ENCODE measurements at places on chromosomes 1 and 21.
A peak's percentile ranks its signal among the peaks of the same experiment; 100 is the strongest.

- peak; percentile 54 for DNase-seq
These were observed 2.5 kb upstream of the CERS2 start for GRCh38 chr1:150976879-150977694.

DNA sequence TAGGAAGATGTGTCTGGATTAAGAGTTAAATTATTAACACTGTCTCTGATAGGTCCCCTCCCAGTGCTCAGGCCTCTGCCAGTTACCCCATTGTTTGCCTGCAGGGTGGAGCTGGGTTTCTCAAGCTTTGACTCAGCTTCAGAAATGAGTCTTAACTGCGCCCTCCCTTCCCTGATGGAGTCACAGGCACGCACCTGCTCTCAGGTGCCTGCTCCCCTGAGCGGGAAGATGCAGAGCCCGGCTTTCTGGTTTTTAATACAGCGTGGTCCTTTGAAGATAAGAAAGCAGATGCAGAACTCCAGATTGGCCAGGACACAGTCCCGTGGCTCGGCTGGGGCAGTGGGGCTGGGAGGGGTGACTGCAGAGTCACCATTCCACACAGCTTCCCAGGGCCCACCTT is 3.2 kb upstream of the SPRR4 start:
- DNase-seq: no peak

DNA sequence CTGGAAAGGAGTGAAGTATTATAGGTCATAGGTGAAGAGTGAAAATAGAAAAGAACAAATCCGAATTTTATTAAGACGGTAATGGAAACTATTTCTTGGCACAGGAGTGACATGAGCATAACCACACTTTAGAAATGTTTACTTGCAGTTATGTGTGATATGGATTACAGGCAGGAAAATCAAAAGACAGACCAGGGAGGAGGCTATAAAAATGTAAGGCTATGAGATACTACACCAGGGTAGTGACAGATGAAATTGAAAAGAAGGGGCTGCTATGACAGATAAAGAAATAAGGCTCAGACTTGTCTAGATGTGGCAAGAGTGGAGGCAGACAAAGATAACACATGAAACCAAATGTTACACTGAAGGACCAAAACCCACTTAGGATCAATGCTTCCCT is 31.7 kb downstream of the GPATCH2 start:
- DNase-seq: no peak

GRCh38 chr1:7878027-7878426 is 25.2 kb upstream of the UTS2 start:
- DNase-seq: no peak

DNA sequence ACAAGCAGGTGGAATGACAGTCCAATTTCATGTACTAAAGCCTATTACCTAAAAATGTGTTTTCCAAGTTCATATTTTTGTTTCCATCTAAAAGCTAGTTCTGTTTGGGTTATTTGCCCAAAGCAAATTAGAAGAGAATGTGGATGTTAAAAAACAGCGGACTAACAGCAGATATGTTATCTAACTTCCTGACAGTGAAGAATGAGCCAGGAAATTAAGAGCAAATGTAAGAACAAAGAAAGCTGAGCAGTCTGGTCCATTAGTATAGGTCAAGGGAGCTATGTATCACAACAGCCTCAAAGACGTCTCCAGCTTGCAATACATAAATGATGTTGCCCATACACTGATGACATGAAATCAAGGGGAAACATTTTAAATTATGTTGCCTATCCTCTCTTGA is 145.5 kb upstream of the PLD5 start:
- DNase-seq: no peak

GRCh38 chr1:2969011-2969844 is 52.0 kb upstream of the ACTRT2 start:
- DNase-seq: no peak

DNA sequence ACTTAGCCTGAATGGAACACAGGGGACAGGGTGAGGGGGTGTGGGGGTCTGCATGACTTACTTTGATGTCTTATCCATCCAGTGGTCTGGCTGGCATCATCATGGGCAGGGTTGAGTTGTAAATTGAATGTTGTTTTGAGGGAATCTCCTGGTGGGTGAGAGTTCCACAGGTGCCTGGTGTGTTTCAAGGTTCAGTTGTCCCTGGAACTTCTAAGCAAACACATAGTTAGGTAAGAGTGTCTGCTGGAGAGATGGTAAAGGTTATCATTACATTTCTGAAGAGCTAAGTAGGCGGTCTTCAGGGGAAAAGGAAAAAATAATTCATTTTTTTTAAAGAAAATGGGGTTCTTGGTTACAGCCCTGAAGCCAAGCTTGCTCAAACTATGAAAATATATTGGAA is 46.0 kb upstream of the SIPA1L2 start:
- no peak for DNase-seq

DNA sequence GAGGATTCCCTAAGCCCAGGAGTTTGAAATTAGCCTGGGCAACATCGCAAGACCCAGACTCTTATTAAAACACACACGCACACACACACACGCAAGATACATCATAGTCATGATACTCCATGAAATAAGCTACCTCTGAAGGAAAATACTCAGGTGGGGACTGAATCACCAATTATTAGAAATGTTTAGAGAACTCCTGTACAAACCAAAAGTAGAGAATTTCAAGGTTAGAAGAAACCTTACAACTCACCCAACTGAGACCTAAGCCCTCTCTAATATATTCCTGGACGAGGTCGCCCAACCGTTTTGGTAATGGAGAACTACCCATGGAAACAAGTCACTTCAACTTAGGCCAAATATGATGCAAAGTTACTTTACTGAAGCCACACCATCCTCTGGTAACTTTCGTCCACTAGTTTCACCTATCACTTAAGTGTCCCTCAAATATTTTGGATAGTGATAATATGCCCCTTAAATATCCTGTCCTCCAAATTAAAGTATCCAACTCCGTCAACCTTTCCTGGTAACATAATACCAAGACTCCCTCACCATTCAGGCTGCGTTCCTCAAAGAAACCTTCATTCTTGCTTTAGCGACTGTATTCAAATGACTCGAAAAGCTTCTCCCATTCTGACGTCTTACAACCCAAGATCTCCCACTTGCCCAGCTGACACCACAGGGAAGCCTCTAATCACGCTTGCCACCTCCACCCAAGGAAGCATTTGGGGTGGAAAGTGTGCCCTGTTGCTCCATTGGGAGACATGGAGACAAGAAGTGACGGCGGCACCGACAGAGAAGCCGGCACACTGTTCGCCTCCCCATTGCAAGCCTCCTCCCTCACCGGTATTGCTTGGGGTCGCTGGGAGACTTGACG is 856 bp downstream of the NRDC start:
- DNase-seq: peak; percentile 42

- DNase-seq: peak; percentile 40
These were observed 29.6 kb downstream of the DMBX1 start for GRCh38 chr1:46519209-46519608.

All from GM03348 (cell line).